ENCODE measurements at places on chromosomes 1 and 21.

DNA sequence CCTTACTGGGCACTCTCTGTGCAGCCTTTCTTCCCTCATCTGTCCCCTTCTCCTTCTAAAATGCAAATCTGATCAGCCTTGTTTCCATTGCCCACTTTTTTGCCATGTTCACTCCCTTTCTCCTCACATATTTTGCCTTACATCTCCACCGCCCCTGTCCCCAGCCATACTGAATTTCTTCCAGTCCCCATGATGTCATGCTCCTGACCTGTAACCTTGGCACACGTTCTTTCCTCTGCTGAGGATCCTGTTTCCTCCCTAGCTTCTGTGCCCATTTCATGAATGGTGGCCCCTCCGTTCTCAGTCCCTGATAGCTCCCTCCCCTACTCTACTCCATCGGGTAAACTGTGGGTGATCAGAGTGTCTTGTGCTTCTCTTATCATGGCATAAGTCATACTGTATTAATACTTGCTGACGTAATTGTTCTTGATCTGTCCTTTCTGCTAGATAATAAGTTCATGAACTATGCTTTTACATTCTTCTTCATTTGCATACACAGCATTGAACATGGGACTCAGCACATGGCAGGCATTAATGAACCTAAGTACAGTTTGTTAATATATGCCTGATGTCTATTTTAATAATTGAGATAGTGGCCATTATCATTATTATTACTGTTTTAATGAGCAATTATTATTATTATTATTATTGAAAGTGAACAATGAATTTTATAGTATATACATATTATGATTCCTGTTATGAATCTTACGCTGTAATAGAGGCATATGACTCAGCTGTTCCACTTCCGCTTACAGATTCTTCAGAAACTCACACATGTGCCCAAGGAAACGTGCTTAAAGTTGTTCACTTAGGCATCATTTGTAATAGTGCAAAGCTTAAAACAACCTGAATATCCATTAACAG lies 28.5 kb downstream of the MAP3K21 start:
- DNase-seq = no peak

- DNase-seq = no peak
Measured at GRCh38 chr1:18721041-18721440, 90.4 kb downstream of the PAX7 start.

GRCh38 chr1:184379111-184379752 lies 7.6 kb upstream of the C1orf21 start:
- DNase-seq = peak; percentile 22

GRCh38 chr1:25699500-25700143 lies 83.0 kb downstream of the MAN1C1 start:
- DNase-seq = no peak

DNA sequence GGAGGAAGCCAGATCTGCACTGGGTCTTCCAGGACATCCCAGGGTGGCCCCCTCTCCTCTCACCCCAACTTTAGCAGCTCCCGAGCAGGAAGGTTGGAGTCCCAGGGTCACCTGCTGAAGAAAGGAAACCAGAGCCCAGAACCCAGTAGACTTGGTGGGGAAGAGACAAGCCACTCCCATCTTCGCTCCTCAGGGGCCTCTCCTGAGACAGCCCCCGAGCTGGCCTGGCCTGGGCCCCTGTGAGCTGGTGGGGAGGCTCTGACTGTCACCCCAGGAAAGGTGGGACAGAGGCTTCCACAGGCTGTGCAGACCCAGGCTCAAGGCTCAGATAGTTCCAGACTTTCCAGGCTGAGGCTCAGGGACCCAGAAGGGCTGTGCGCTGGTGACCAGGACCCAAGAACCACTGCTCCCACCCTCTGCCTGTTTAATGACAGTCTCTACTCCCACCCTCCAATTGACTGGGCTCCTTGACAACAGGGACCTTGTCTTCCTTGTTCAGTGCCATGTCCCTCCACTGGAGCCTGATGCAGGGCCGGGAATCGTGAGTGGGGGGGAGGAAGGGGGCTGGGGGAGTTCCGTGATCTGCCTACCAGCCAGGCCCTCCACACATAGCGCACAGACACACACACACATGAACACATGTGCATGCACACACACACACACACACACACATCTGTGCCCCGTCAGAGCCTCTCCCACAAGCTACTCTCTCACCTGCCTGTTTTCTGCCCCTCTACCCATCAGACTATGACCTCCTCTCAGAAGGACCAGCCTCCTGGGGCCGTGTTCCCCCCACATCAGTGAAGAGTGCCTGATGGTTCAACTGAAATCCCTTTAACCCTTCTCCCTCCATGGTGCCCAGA lies 401.2 kb downstream of the MATN1 start:
- DNase-seq = no peak

- DNase-seq = no peak
Measured at GRCh38 chr1:14742181-14742980, 143.9 kb downstream of the KAZN start.

- no peak for DNase-seq
Measured at GRCh38 chr1:187654635-187655034, 825.9 kb downstream of the PLA2G4A start.

DNA sequence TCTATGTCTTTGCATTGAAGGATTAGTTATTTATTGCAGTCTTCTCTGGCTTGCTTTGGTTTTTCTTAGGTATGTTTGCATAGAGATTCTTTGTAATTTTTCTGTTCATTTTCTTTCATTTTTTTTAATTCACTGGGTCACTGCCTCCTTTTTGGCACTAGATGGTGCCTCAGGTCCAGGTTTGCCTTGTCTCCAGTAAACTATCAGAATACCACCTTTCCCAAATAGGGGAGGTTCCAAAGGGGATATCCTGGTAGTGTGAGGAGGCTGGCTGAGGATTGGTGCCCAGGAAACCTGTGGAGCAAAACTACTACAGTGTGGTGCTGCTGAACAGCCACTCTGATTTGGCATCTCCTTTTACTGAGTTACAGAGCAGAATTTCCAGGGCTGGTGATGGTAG lies 257.1 kb downstream of the KCTD3 start:
- DNase-seq = no peak

- DNase-seq = no peak
Measured at GRCh38 chr1:115257591-115257990, 80.5 kb downstream of the NGF start.

- DNase-seq = peak; percentile 29
Measured at GRCh38 chr1:93692026-93692425, 10.4 kb upstream of the BCAR3 start.

DNA sequence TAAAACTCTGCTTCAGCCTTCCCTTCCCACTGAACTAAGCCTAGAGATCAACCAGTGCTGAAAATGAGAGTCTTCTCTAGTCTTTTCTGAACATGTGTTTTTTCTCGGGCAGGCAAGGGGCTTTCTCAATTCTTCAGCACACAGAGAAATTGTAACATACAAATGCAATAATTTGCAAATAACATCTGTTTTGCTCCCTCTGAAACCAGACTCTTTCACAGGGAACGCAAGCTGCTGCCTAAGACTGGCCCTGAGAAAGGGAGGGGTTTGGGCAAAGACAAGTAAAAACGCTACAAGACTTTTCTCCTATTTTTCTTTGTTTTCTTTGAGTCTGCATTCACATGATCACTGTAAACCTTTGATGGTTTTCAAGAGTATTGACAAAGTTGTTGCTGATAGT lies 39.6 kb upstream of the VN1R5 start:
- no peak for DNase-seq

DNA sequence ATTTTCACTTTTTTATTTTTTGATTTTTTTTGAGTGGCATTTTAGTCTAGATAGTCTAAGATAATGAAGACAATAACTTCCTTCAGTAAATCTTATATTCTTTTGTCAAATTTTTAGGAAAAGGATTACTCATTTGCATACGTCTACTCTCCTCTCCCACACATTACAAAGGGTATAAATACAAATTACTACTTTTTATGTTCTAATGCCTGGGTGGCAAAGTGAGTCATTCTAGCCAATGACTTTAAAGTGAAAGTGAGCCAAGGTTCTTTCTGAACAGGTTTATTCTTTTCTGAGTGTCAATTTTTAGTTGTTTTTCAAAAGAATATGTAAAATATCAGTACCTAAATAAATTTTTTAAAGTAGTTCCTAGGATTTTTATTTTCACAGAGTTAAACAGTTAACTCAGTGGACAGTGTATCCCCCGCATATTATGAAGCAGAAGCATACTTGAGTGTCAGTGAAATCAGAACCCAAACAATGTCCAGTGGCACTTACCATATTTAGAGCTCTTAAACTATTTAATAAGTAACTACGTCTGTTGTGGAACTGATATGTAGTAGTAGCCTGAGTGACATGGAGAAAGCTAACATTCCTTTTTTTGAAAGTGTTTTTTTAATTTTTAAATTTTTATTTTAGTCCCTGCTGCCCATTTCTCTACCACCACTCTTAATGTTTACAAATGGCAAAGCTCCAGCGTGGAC lies 141.7 kb downstream of the PHTF1 start:
- DNase-seq = no peak

DNA sequence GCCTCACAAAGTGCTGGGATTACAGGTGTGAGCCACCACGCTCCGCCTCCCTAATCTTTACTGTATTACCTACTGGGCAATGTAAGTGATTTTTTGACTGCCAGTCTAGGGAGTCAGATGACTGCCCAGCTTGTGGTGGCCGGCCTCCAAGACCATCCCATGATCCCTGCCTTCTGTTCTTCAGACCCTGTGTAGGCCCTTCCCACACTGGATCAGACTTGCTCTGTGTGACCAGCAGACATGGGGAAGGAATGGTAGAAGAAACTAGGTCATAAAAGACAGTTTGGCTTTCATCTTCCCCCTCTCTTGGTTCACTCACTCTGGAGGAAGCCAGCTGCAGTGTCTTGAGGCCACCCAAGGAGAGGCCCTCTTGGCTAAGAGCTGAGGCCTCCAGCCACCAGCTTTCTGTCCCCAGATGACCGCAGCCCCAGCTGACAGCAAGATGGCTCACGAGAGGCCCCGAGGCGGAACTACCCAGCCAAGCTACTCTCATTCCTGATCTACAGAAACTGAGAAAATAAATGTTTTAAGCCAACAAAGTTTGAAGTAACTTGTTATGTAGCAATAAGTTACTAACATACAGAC lies 14.5 kb upstream of the CBR3 start:
- no peak for DNase-seq

DNA sequence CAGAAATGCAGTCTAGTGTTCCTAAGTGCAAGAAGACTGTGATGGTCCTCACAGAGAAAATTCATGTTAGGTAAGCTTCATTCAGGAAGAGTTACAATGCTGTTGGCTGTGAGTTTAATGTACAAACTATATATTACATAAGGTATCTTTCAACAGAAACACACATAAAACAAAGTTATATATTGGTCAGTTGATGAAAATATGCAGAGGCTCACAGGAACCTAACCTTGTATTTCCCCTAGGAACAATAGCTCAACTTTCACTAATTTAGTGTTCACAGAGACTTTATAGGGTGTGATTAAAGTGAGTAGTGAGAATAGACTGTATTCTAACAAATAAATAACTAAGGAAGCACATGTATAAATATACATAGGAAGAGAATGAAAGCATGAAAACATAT lies 676.9 kb upstream of the ADGRL4 start:
- DNase-seq = no peak

DNA sequence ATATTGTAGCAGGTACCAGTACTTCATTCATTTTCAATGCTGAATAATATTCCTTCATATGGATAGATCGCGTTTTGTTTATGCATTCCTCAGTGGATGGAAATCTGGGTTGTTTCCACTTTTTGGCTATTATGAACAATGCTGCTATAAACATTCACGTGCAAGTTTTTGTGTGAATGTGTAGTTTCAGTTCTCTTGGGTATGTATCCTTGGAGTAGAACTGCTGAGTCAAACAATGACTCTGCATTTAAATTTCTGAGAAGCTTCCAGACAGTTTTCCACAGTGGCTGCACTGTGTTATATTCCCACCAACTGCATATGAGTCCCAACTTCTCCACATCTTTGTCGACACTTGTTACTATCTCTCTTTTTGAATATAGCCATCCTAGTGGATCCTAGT lies 138.0 kb upstream of the KLHDC7A start:
- DNase-seq = no peak

- DNase-seq = no peak
Measured at GRCh38 chr1:236751935-236752334, 43.2 kb upstream of the MTR start.

DNA sequence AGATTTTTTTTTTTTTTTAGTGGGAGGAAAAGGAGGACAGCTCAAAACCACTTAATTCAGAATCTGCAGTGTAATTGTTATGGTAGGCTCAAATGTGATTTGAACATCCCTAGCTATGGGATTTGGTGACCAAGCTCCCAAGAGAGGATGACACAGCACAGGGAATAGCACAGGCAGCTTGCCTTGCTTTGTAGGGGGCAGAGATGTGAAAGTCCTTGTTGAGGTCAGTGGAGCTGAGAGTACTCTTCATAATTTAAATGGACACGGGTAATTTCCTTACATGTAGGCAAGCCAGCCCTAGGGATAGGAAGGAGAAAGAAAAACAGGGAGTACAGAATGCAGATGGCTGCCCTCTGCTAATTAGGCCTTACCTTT lies 3.2 kb upstream of the UCK2 start:
- DNase-seq = peak; percentile 46

DNA sequence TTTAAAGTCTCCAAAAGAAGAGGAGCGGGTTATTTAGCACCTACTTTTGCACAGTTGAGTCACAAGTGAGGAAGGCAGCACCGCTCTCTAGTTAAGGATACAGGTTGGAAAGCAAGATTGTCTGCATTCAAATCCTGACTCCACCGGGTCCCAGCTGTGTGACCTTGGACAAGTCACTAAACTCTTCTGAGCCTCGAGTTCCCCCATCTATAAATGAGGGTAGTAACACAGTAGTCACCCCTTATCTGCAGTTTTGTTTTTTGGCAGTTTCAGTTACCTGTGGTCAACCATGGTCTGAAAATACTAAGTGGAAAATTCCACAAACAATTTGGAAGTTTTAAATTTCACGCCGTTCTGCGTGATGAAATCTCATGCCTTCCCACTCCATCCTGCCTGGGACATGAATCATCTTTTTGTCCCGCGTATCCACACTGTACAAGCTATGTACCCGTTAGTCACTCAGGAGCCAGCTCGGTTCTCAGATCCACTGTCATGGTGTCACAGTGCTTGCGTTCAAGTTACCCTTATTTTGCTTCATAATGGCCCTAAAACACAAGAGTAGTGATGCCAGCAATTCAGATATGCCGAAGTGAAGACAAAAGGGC lies 49.4 kb downstream of the CAPZB start:
- no peak for DNase-seq

DNA sequence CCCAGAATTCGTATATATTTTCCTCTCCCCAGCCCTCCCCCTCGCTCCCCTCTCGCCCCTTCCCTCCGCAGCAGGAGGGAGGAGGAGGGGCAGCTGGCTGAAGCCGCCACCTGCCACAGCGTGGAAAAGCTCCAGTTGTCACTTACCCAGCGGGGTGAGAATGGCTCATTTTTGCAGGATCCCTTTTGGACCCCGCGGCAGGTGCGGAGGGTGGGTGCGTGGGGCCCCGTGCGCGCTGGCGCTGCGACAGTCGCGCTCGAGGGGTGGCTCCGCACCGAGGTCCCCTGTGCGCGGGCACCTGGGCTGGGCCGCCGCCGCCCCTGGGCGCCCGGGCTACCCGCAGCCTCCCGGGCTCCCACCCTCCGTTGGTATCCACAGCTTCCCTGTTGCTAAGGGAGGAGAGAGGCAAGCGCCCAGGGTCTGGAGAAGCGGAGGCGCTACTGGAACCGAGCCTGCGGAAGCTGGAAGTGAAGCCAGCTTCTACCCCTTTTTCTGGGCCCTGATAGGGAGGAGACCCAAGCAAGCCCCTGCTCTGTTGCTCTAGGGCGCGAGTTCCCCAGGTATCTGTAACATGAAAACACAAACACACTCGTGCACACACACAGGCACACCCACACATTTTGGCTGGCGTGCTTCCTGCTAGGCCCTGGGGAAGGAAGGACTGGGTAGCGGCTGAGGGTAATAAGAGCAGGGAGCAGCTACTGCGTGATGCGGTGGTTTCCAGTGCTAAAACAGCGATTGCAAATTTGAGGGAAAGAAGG lies at the start of gene ERICH3:
Gene ERICH3 (minus strand): TSS at position 442 of the 761 bp plus-strand sequence. CDS start 273 bp downstream, at position 169.
- DNase-seq = peak; percentile 90
